ENCODE measurements at places on chromosomes 1 and 21.

DNA sequence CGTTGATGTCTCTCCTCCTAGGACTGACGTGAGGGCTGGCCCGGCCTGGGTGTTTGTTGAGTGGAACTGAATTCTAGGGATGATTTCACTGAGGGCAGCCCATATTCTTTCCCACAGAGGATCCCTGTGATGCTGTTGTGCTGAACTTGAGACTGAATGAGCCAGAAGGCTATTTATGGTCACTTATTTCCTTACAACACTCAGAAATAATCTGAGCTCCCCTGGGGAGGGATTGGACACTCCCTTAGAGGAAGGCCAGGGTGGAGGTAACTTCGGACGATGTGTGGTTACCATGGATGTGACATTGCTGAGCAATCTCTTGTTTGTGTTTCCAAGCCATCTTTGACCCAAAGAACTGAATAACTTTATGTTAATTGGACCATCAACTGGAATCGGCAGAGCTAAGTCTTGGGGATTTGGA is 5.1 kb upstream of the TMCO4 start:
- no peak for DNase-seq

- DNase-seq, result no peak
Observed at GRCh38 chr1:47976267-47976666, 20.9 kb downstream of the TRABD2B start.

DNA sequence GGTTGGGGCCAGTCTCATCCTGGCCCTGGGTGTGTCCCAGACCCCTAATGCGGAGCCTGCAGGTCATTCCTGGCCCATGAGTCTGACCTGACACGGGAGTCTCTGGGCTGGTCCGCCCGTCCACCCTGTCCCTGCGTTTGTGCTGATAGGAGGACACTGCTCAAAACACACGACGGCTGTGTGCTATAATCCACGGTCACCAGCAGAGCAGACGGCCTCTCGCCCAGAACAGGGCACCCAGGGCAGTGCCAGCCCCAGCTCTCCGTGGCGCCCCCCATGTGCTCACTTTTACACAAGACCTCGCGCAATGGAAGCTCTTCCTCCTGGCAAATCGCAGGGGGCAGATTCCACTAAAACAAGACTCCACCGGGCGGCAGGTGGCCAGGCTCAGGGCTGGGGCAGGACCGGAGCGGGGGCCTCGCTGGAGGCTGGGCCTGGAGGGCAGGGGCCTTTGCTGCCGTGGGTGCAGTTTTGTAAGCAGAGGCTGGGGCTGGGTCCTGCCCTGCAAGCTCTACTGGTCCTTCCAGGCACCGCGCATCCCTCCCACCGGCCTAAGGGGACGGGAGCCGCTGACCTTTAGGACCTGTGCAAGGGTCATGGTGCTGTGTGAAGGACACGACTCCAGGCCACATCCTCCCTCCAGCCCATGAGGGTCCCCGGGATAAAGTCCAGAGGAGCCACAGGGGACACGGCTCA is 10.6 kb upstream of the SLC19A1 start:
- no peak for DNase-seq

- peak; percentile 29 for DNase-seq
Observed at GRCh38 chr1:94036730-94037129, 84.2 kb downstream of the ABCA4 start.

- no peak for DNase-seq
Observed at GRCh38 chr21:42836402-42836666, 43.0 kb downstream of the WDR4 start.

DNA sequence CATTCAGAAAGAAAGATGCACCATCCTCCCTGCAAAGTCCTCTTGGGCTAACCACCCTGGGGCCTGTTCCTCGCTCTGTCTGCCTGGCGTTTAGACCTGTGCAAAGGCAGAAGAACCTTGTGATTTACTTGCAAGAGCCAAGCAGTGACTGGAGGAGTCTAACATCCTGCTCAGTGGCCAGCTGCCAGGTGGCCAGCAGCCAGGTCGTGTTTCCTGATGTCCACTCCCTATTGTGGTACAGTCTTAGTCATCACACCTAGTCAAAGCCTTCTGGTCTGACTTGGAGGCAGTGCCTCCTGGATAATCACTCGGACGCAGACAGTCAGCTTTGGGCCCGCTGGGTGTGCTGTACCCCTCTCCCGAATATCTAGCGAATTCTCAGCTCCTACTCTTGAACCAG is 118.1 kb downstream of the PGBD5 start:
- DNase-seq, result no peak

GRCh38 chr1:190226006-190226405 is 251.7 kb downstream of the BRINP3 start:
- DNase-seq, result peak; percentile 34

DNA sequence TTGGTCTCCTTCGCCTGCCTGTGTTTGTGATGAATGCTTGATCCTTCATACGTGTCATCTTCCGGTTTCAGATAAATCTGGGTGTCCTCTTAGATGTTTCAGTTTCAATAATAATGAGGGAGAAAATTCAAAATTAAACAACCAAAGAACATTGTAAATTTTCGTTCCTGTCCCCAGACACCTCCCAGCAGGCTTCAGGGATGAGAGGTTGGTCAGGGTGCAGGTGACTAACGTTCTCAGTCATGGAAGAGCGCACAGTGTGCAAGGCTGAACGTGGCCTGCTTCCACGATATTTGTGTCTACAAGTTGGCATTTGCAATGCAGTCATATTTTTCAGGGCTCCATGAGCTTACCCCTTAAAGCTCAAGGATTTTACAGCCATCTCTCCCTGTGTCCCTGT is 147.1 kb upstream of the ARHGEF16 start:
- DNase-seq, result no peak

- DNase-seq, result no peak
Observed at GRCh38 chr1:28680151-28680550, 11.6 kb downstream of the GMEB1 start.

GRCh38 chr1:117616356-117616755 is 10.5 kb downstream of the TENT5C start:
- DNase-seq, result no peak

- no peak for DNase-seq
Observed at GRCh38 chr1:41927118-41927517, 8.4 kb upstream of the HIVEP3 start.

- peak; percentile 94 for DNase-seq
Observed at GRCh38 chr1:198156111-198156744, 570 bp upstream of the NEK7 start.

DNA sequence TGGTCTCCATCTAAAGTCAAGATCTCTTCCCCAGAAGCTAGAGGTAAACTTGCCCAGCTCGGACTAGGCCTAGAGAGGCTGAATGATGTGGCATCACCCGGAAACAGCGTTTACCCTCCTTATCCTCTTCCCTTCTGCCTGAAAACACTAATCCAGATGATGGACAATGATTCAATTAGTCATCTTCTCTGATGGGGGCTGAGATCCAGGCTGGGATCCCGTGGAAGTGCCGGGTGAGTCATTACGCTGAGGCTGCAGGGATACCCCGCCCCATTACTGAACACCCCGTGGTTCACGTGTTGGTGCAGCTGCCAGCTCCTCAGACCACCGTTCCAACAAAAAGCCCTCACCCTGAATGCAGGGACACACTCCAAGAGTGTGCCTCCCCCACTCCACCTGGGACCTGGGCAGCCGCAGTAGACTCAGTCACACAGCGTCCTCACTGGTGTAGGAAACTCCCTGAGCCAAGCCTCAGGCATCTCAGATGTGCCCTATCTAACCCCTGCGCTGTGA is 2.0 kb downstream of the S100A6 start:
- no peak for DNase-seq

DNA sequence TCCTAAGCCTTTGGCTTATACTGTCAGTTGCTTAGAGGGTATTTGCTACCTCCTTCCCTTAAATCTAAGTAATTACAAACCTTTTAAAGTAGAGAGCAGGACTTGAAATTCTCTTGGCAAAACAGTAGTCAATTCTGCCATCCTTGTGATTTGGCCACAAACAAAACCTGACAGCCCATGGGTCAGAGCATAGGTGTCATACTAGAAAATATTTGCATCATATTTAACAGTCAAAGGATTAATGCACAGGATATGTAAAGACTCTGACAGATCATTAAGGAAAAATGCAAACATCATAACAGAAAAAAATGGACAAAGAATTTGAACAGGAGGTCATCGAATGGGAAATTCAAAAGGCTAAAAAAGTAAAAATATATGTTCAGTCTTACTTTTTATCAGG is 50.5 kb downstream of the ZFYVE9 start:
- DNase-seq, result no peak

GRCh38 chr1:220341126-220341525 is 68.9 kb upstream of the RAB3GAP2 start:
- DNase-seq, result no peak

GRCh38 chr1:5971471-5972197 is 20.6 kb downstream of the NPHP4 start:
- DNase-seq, result no peak

DNA sequence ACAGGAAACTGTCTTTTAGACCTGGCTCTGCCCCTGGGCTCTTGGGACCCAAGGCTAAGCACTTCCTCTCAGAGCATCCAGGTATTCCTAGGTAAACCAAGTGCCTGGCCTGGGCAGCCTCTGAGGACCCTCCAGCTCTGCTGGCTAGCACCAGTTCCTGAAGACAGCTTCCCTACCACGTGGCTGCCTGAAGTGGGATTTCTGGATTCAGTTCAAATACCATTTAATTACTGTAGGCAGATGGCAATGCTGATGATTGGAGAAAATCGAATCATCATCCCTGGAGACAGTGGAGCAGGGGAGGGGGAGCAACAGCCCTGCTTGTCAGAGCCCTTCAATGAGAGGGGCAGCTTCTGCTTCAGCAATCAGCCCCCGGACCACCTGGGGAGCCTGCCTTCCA is 11.9 kb downstream of the KIF21B start:
- no peak for DNase-seq

- no peak for DNase-seq
Observed at GRCh38 chr1:162976628-162977027, 92.5 kb upstream of the RGS4 start.

DNA sequence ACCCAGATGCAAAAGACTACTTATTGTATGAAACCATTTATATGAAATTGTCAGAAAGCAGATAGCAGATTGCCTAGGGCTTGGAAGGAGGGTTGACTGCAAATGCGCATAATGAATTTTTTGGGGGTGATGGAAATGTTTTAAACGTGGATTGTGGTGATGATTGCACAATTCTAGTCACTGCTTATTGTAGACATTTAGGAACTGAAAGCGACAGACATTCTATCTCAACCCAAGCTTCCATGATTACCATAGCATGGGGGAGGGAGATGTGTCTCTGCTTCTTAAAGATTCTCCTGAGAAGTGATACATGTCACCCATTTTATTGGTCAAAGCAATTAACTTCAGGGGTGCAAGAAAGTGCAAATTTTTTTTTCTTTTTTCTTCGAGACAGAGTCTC is 2.8 kb upstream of the MTF2 start:
- peak; percentile 24 for DNase-seq

DNA sequence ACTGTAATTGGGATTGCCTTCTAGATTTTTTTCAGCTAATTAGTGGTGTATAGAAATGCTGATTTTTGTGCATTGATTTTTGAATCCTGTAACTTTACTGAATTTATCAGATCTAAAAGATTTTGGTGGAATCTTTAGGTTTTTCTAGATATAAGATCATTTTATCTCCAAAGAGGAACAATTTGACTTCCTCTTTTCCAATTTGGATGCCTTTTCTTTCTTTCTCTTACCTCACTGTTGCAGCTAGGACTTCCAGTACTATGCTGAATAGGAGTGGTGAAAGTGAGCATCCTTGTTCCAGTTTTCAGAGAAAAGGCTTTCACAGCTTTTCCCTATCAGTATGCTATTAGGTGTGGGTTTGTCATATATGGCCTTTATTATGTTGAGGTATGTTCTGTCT is 53.6 kb downstream of the TESK2 start:
- peak; percentile 23 for DNase-seq

- DNase-seq, result no peak
Observed at GRCh38 chr1:20487236-20487590, 1.2 kb upstream of the CAMK2N1 start.

- peak; percentile 42 for DNase-seq
Observed at GRCh38 chr1:33143176-33143575, 38.7 kb downstream of the TRIM62 start.

GRCh38 chr1:218850367-218850766 is 323.3 kb upstream of the LYPLAL1 start:
- no peak for DNase-seq

- DNase-seq, result no peak
Observed at GRCh38 chr1:161073474-161074121, 3.9 kb upstream of the ARHGAP30 start.

GRCh38 chr1:94154989-94155388 is 34.0 kb upstream of the ABCA4 start:
- no peak for DNase-seq

DNA sequence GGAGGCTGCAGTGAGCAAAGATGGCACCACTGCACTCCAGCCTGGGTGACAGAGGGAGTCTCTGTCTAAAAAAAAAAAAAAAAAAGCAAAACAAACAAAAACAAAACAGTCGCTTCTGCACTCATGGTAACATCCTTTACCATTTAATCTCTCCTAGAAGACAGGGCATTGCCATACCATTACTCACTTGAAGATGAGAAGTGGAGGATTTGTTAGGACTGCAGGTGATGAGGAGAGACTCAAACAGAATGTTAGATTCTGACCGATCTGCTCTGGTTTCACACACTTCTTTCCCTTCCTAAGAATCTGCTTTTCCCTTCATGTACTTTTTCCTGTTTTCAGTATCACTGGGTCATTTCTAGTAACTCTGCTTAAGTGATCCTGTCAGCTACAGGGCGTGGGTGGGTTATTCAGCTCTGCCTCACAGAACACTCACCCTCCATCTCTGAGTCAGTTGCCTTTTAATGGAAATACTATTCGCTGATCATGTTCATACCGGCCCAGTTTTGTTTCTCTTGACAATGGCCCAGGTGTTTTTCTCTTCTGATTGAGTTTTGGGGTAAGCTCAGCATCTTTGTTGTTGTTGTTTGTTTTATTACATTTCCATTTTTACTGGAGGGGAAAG is 148.0 kb upstream of the ERG start:
- DNase-seq, result no peak

DNA sequence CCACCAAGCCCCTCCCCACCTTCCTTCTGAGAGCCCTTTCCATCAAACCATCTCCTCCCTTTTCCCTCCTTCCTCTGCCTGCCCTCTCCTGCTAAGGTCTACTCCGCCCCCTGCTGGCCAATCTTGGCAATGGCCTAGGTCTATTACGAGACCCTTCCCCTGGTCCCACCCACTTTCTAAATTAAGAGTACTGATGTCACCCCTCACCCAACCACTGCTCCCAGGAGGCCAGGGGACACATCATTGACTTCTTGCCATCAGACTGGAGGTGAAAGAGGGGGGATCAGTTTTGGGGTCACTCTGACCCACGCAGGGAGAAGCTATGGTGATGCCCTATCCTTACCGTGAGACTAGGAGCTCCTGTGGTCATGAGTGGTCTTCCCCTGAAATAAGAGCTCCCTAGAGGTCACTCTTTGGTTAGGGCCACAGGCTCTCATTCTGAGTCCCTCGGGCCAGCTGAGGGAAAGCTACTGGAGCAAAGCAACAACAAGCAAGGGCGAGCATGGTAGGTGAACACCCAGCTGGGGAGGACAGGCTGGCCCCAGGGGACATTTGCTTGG is 34.6 kb upstream of the S100A7 start:
- peak; percentile 89 for DNase-seq

All from OCI-M1 (cell line).